ENCODE measurements at places on chromosomes 6 and 20.

GRCh38 chr6:98047164-98047563, 764.1 kb upstream of the MMS22L start:
- no peak for DNase-seq

GRCh38 chr6:166775180-166775922, 148.3 kb upstream of the RPS6KA2 start:
- peak; percentile 63 for DNase-seq

GRCh38 chr6:149028767-149029405, 282.1 kb downstream of the UST start:
- DNase-seq, result peak; percentile 87

GRCh38 chr6:16721977-16722376, 39.3 kb downstream of the ATXN1 start:
- DNase-seq, result no peak

DNA sequence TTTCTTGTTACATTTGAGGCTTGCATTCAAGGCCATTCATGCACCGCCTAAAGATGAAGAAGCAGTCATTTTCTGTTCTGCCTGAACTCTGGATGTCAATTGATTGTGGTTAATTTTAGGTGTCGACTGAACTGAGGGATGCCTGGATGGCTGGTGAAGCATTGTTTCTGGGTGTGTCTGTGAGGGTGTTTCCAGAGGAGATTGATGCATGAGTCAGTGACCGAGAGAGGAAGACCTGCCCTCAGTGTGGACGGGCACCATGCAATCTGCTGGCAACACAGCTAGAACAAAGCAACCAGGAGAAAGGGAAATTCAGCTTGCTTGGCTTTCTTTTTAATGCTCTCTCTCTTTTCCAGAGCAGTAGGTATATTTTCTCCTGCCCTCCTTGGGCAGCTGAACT, 164.1 kb upstream of the ECI2 start:
- no peak for DNase-seq

DNA sequence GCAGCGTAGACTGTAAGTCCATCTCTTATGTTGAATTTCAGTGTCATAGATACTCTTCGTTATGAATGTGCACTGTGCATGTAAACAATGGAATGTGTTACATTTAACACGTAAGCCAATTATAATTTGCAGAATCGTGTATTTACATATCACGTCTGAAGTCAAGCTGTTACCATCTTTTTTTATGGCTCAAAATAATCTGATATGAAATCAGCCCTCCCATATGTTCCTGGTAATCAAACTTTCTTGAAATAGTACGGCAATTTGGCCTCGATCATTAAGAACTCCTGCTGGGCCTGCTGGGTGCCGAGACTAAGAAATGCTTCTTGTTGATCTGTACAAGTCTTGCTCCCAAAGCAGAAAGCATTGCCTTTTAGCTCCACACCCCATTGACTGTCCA, 89.6 kb upstream of the DOK5 start:
- DNase-seq, result no peak

DNA sequence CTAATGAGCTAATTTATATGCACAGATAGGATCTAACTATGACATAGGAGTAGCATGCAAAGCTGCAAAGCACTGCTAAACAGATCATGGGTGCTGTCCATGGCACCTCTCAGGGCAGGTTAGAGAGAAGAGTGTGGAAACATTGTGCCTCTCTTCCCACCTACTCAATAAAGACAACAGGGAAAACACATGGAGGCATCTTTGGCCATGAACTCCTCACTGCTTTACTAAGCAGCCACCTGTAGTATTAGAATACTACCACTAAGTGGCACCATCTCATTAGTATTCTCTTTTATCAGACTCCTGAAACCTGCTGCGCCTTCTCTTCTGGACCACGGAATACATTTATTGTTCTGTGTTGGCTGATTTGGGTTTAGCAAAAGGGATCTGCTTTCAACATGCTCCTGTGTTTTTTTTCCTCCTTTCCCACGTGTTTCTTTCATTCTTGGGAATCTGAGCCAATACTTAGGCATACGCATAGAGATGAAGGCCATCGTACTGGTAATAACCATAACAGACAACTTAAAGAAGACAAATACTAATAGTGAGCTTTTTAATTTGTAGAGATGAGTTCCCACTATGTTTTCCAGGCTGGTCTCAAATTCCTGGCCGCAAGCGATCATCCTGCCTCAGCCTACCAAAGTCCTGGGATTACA, 9.4 kb upstream of the HDDC2 start:
- DNase-seq, result peak; percentile 56

- DNase-seq, result no peak
Observed at GRCh38 chr6:70590400-70590799, 23.7 kb downstream of the SDHAF4 start.

GRCh38 chr6:168938546-168938945, 315.1 kb downstream of the THBS2 start:
- no peak for DNase-seq

DNA sequence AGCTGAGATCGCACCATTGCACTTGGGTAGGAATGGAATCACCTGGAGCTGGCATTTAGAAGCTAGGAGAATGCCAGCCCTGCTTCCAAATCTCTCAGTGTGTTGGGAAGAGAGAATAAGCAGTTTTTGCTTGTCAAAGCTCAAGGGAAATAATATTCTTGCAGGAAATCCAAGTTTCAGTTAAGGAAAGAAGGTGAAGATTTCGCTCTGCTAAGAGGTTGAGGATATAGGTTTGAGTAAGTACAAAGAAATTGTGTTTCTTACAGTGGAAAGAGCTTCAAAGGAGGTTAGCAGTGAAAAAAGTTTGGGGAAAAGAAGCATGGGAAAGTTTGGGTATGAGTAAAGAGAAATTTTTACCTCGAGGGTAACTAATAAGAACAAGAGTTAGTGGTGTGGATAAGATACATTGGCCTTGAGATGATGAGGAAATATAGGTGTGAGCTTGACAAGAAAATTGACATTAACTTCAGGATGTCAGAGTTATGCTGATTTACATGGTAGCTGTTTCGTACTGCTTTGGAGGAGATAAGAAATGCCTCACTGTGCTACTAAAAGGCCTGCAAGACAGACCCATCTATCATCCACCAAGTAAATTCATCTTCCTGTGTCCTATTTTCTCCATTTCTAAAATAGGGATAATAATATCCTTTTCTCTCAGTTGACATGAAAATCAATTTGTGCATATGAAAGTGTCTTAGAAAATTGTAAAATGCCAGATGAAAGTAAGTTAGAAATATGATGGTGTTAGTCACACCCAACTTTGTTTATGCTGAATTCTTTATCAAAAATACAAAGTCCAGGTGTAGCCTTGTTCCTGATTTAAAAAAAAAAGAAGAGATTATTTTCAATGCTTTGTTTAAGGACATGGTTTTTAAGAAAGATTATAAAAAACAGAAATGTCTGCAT, 12.8 kb upstream of the HINT3 start:
- no peak for DNase-seq

DNA sequence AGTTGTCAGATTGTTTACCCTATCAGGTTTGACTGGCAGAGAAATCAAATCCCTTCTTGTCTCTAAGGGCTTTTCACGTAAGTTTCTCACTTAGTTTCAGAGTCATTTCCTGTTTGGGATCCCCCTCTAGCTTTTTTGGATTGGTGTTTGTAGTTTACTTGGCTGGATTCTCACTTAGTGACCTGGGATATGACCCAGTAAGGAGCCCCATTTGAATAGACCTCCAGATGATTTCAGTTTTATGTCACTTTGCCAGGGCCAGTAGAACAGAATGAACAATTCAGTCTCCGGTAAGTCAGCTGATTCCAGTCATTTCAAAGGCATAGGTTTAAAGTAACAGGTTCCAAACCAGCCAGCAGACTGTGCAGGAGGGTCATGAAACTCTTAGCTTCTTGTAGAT, 8.2 kb downstream of the FAM135A start:
- no peak for DNase-seq

GRCh38 chr6:151284548-151285017, 44.8 kb downstream of the AKAP12 start:
- DNase-seq, result peak; percentile 49

- DNase-seq, result peak; percentile 45
Observed at GRCh38 chr6:1558388-1558787, 51.3 kb upstream of the FOXC1 start.

- DNase-seq, result no peak
Observed at GRCh38 chr20:16930656-16931055, 182.5 kb downstream of the OTOR start.

- DNase-seq, result no peak
Observed at GRCh38 chr20:62475027-62475771, 596 bp downstream of the GATA5 start.

DNA sequence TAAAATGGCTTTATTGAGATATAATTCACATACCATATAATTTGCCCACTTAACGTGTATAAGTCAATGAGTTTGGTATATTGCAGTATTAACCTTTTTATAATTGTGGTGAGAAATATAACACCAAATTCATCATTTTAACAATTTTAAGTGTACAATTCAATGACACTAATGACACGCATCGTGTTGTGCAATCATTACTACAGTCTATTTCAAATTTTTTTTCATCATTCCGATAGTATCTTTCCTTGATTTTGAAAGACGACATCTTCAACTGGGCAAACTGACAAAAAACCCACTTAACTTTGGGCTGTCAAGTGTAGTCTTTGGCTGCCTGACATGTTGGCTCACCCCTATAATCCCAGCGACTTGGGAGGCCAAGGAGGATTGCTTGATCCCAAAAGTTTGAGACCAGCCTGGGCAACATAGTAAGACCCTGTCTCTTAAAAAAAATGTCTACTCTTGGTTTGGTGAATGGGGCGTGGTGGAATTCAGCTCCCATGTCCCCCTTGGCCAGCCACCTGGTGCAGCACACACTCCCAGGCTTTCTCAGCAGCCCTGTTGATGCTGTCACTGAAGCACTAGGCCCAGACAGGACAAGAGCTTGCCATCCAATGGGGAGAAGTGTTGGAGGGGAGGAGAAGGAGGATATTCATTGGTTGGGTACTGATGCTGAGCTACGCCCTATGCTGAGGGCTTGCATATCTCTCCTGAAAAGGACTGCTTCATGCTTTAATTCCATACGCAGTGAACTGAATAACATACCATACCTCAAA, 150.5 kb downstream of the CD83 start:
- DNase-seq, result no peak

DNA sequence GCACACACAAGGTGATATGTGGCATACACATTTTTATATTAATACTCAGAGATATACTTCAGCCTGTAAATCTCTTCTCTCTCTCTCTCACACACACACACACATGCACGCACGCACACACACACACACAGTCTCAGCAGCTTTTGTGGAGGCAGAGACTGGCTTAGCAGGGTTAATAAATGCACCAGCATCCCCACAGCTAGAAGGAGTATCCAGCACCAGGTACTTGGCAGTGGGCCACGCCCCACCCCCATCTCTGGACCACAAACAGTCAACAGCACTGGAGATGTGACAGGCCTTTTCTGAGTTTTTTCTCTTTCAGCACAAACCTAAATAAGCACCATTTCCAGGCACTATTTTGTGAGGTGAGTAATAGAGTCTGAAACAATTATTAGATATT, 47.3 kb upstream of the LRFN2 start:
- DNase-seq, result no peak

GRCh38 chr6:153130515-153131036, 506 bp downstream of the RGS17 start:
- DNase-seq, result no peak

- no peak for DNase-seq
Observed at GRCh38 chr6:144921206-144921975, 636.3 kb downstream of the UTRN start.

DNA sequence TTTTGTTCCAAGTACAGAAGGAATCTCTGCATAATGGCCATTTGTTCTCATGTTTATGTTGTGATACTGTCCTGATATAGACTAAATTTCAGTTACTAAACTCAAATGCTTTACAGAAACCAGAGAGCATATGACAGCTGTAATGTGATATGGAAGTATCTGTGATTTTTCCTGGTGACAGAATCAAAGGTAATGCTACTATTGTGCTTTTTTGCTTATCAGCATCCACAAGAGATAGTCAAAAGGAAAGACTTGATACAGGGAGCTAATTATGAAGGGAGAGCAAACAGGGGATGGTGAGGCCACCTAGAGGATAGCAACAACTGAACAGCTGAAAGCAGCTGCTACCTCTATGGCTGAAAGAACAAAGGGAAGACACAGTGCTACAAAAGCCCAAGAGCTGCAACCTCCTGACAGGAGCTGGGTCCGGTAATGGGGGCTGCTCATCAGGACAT, 181.4 kb downstream of the PHF3 start:
- DNase-seq, result no peak

- DNase-seq, result peak; percentile 88
Observed at GRCh38 chr6:42451333-42452170, at the start of gene TRERF1. TSS of gene TRERF1 (minus strand) at chr6:42451926. CDS start at chr6:42269590, 182,336 bp downstream.

- DNase-seq, result peak; percentile 80
Observed at GRCh38 chr20:10531848-10532247, 96.7 kb downstream of the SLX4IP start.

Data from fibroblast of skin of right quadriceps (primary cell).